Sigmoid colon (tissue), 7 donors: ENCODE measurements at places on chromosomes 1 and 21. TPM values are rescaled to one million over a fixed set of nuclear protein-coding genes. Genes with fewer than 3 reads are reported as not detected.

DNA sequence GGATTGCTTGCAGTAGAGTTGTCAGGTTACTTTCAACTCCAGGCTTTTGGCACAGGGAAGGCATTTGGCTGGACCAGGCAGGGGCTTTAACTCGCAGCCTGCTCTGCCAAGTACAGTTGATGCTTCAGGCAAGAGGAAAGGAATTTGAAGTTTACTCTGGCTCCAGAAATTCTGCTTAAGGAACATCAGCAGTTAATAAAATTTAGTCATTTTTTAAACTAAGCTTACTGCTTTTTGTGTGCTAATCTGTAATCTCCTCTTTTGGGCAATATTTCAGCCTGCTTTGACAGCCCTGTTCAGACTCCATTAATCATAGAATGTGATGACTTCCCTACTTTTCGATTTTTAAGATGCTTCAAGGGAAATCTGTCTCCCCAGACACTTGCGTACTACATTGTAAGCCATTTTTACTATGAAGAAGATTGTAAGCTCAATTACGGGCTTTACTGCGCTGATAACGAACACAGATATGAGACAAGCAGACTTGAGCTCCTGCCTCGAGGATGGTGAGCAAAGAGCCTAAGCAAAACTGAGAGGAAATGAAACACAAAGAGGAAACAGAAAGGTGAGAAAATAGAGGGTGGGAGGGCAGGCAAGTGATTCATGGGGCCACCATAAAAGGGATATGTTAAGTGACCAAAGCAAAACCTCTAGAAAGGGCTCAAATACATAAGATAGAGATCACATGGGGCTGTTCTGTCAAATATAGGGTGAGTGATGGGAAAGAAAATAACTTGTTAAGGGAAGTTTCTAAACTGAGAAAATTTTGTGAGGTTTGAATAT, 76.6 kb upstream of the VAV3 start:
- H3K27ac ChIP-seq, result no peak overlapping the region
- H3K36me3 ChIP-seq, result no peaks in the 10 kb centered on the region
- H3K4me1 ChIP-seq, result peaks cover 5% of the 10 kb centered on the region
- H3K27me3 ChIP-seq, result no peaks in the 10 kb centered on the region
- no peak overlapping the region for H3K4me3 ChIP-seq

The CIART gene
- 14.5 TPM for total RNA-seq

DNA sequence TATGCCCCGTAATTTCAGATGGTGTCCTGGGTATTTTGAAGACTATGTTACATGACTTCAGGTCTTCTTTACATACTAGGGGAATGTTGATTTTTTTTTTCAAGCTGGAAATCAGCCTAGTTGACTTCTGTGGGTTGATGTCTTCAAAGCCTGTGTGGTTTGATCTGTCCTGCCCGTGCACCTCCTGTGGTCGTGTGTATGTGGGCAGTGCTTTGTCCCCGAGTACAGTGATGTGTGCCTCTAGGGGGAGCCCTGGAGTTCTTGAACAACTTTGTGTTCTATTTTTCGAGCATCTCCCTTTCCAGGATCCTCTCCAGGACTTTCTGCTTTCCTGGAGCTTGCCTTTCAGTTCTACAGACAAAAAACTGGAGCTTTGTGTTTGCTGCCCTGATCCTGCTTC, 28.9 kb downstream of the OBSCN start:
- H3K36me3 ChIP-seq, result no peaks in the 10 kb centered on the region
- no peaks in the 10 kb centered on the region for H3K4me1 ChIP-seq
- H3K4me3 ChIP-seq, result no peak overlapping the region
- H3K27me3 ChIP-seq, result no peaks in the 10 kb centered on the region
- no peak for DNase-seq
- H3K27ac ChIP-seq, result no peak overlapping the region

The TBX15 gene
- total RNA-seq, result 0.28 TPM

The ARHGEF19 gene
- 4.4 TPM for total RNA-seq

DNA sequence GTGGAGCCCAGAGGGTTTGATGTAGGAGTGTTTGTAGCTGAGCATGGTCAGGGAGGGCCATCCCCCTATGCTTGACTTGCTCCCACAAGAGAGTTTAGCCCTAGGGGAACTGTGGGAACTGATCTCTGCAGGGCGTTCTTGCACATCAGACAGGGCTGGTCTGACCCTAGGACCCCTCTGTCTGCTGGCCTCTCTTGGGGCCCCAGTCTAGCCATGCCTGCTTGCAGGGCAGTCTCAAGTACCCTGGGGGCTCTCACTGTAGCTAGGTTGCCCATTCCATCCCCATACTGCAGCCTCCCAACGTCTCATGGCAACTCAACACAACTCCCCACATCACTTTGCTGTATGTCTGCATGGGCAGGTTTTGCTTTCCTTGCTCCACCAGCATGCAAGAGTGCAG, 1250.7 kb upstream of the B3GALT2 start:
- H3K27me3 ChIP-seq, result no peaks in the 10 kb centered on the region
- no peaks in the 10 kb centered on the region for H3K36me3 ChIP-seq
- H3K4me1 ChIP-seq, result no peaks in the 10 kb centered on the region
- H3K4me3 ChIP-seq, result no peak overlapping the region
